ENCODE measurements at places on chromosomes 16 and 17.

DNA sequence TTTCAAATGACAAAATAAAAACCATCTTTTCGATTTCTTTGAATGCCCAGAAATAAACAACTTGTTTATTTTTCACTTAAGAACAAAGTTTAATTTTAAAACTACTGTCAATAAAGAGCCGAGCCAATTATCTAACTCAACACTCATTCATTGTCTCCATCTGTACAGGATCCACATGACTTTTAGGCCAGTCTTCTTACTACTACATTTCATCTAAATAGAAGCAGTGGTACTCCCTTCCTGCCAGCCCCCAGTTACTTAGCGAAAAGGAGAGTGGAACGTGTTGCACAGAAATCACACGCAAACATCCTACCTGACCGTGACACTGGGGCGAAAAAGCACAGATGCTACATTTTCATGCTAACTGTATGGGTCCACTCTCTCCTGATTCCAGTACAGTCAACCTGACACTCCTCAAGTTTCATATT lies 1.2 kb downstream of the GNA13 start:
- no peak for DNase-seq

DNA sequence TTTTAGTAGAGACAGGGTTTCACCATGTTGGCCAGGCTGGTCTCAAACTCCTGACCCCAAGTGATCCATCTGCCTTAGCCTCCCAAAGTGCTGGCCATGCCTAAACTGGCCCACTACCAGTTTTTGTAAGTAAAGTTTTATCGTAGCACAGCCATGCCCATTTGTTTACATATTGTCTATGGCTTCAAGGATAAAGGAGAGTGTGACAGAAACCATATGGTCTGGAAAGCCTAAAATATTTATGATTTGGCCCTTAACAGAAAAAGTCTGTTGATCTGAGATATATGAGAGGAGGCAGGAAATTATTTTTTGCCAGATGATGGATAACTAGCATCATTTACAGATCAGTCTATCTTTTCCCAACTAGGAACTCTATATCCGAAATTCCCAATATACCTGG lies 4.5 kb downstream of the AKAP10 start:
- DNase-seq = no peak

DNA sequence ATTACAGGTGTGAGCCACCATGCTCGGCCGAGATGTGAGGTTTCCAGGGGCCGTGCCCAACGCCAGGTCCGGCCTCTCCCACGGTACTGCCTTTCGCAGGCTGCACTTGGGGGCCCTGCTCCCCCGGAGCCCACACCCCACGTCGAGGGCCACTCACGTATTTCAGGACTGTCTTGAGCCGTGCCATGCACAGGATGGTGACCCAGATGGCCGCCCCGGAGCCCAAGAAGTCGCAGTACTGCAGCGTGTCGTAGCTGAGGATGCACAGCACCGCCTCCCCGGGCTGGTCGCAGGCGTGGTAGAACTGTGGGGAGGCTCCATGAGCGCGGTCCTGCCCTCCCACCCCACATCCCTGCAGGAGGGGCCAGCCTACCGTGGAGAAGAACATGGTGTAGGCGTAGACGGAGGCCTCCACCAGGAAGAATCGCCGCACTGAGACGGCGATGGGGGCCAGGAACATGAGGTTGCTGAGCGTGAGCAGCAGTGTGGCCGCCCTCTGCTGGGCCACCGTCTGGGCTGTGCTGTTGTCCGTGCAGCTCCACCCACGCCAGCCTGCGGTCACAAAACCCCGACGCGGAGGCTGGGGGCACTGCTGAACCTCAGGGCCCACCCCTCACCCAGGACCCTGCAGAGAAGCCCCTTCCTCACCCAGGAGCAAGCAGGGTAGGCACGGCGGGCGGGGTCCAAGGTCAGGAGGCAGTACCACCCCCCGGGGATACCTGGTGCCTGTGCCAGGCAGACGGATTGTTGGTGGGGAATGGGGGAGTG lies 3.7 kb upstream of the MRPL28 start:
- DNase-seq = no peak

- peak; percentile 58 for DNase-seq
Observed at GRCh38 chr17:79802736-79803420, 6.0 kb upstream of the CBX8 start.

DNA sequence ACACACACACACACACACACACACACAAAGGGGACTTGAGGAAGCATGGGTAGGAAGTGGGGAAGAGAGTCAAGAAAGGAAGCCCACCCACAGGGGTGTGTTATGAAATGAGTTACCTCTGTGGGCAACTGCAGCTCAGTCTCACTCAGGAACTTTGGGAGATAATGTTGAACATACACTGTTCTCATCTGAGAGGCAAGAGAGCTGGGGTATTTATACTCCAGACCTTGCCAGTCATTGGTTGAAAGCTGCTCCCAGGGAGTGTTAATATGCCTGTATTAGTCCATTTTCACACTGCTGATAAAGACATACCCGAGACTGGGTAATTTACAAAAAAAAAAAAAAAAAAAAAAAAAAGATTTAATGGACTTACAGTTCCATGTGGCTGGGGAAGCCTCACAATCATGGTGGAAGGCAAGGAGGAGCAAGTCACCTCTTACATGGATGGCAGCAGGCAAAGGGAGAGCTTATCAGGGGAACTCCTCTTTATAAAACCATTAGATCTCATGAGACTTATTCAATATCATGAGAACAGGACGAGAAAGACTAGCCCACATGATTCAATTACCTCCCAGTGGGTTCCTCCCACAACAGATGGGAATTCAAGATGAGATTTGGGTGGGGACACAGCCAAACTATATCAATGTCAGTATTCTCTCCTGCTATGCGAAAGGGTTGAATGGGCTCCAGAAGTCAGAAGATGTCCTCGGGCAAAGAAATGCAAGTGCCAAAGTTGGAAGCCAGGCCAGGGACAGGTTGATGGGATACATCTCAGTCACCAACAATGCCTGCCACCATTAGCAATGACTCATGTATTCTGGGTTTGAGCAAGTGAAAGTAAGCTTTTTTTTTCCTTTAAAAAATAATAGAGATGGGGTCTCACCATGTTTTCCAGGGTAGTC lies 270.5 kb downstream of the MRTFB start:
- no peak for DNase-seq

GRCh38 chr17:6435968-6436367 lies 1.0 kb upstream of the AIPL1 start:
- DNase-seq = peak; percentile 79

DNA sequence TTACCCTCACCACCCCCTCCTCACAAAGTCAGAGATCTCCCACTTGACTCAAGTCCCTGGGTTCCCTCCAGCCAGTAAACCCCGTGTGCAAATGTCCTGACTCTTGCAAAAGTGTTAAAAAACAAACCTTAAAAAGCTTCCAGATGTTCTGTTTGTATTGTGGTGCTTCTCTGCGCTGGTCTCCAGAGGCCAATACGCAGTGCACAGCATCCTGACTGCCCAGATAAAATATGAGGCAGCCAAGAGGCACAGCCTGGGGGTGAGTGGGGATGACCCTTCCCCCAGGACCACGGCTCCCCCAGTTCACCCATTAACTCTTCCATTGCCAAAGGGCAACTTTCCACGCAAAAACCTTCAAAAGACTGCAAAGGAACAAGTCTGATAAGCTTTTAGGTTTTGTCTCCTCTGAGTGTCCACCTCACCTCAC lies 291.8 kb downstream of the SOX9 start:
- no peak for DNase-seq
